ENCODE measurements at places on chromosomes 4 and X. TPM values are rescaled to one million over a fixed set of nuclear protein-coding genes. Genes with fewer than 3 reads are reported as not detected.

Gene MND1
- total RNA-seq: 18.7 TPM

Gene DDIT4L
- total RNA-seq: 0.20 TPM

Gene FAT4
- total RNA-seq: not detected

Gene EPHA5
- not detected for total RNA-seq

Gene CLIC2
- total RNA-seq: 0.23 TPM

Gene CFAP299
- total RNA-seq: not detected

Gene SLC49A3
- 0.30 TPM for total RNA-seq

Gene L1CAM
- total RNA-seq: 0.55 TPM

Gene CPXCR1
- not detected for total RNA-seq

Gene XKRX
- total RNA-seq: 0.15 TPM

Gene MAOB
- not detected for total RNA-seq

Gene UCP1
- not detected for total RNA-seq

Gene RNF128
- total RNA-seq: not detected

Gene NHS
- 0.91 TPM for total RNA-seq

Gene PGM2
- total RNA-seq: 38.0 TPM

Gene GLRB
- total RNA-seq: not detected

Gene MAGEB6
- total RNA-seq: not detected

Gene TBC1D25
- 19.5 TPM for total RNA-seq

Measured in activated naive CD4-positive, alpha-beta T cell treated with anti-CD3 and anti-CD28 coated beads, Interleukin-2, amount 10 ng/mL, durations not matched to agents 5 hours and 36 hours (primary cell).